ENCODE measurements at places on chromosomes 4 and X. TPM values are rescaled to one million over a fixed set of nuclear protein-coding genes. Genes with fewer than 3 reads are reported as not detected.

EVC2 gene
- 5.9 TPM for total RNA-seq

KIT gene
- 6.9 TPM for total RNA-seq

PLS3 gene
- total RNA-seq: 252 TPM

MAGEA10 gene
- total RNA-seq: not detected

TRPC5OS gene
- not detected for total RNA-seq

ZNF732 gene
- total RNA-seq: under 0.01 TPM

ANK2 gene
- 5.3 TPM for total RNA-seq

HTT gene
- 14.3 TPM for total RNA-seq

SSX2B gene
- not detected for total RNA-seq

POLA1 gene
- 15.1 TPM for total RNA-seq

BEND4 gene
- not detected for total RNA-seq

- no peak for DNase-seq
Measured at GRCh38 chr4:154441982-154442381, 49.6 kb downstream of the DCHS2 start.

DNA sequence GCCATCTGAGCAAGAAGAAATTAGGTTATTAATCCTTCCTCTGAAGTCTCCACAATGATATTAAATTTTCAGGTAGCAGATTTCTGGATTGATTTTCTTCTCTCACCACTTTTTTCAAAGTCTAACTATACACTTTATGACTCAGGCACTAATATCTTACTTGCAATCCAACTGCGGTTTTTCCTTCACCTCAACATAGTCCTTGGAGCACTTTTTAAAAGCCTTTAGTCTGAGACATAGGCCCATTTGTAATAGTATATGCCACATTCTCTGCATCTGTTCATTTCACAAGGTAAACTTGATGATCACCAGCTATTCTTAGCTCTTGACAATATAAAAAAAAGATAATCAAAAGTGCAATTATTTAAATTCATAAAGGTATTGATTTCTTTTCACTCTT lies 55.9 kb upstream of the EDNRA start:
- DNase-seq: peak; percentile 20

DNA sequence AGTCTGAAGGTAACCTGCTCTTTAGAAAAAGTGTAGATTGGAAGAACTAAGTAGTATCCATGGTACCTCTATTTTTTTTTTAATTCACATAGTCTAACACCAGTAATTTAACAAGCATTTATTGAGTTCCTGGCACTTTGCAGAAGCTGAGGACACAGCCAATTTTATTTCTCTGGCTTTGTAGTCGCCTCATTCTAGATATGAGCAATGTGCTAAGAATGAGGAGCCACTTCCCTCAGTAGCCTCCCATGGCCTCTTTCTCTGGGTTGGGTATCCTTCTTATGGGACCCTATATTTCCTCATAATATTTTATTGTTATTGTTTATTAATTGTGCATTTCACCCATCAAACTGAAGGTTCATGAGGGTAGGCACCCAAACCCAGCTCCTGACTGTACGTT lies 67.6 kb downstream of the ENPEP start:
- no peak for DNase-seq

DNA sequence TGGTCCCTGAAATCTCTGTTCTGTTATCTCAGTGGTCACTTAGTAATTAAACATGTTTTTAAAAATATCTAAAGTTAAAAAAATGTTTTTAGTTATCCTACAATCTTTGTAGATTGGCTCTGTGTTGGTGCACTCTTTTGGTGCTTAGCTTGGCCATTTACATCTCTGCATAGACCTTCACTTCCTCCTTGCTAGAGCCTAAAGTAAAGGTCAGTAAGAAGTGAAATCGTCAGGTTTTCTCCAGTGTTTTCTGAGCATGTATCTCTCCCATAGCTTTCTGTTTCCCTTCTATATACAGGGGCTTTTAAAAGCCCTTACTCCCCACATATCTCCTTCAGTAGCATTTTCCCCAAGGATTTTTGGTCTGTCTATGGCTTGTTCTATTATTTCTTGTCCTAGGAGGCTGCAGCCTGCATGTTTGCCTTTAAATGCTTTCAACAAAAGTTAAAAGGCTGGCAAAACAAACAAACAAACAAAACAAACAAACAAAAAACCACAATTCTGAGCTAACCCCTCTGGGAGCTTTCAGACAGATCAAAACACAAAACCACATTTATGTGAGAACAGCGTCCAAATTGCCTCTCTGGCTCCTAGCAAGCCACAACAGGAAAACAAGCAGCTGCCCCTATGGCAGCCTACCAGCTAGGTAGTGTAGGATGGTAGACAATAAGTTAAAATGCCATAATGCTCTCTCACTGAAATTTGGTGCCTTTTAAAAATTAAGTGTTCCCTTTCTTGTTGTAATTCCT lies 27.3 kb upstream of the GPRASP2 start:
- no peak for DNase-seq

DNA sequence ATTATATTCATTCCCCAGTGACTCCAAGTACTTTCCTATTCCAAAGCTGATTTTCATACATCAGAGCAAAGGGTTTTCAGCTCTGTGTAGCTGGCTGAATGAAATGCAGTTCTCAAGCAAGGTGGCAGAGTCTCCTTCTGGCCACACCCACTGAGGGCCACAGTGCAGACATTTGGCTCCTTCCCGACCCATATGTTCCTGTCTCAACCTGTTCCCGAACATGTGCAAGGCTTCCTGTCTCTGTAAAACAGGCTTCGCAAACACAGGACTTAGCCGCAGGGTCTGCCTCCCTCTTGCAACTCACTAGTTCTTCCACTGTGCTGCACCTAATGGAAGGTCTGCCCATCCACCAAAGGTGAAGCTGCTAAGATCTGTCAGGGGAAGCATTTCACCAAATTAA lies 249.2 kb downstream of the MID1IP1 start:
- DNase-seq: no peak

GRCh38 chr4:125527681-125528080 lies 212.9 kb downstream of the FAT4 start:
- no peak for DNase-seq

DNA sequence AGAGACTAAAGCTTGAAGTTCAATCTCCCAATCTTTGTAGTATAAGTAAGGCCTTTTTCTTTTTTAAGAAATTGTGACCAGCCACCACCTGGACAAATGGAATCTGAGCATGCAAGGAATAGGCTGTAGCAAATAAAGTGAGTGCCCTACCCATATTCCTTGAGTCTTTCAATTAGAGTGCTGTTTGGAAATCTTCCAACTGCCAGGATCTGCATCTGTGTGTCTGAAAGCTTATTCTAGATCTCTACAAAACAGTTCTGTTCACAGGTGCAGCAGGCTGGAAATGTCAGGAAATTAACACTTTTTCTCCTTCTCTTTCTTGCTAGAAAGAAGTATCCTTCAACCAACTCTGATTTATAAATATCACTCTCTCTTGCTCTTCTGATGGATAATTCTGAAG lies 76.7 kb upstream of the NDST3 start:
- DNase-seq: no peak

DNA sequence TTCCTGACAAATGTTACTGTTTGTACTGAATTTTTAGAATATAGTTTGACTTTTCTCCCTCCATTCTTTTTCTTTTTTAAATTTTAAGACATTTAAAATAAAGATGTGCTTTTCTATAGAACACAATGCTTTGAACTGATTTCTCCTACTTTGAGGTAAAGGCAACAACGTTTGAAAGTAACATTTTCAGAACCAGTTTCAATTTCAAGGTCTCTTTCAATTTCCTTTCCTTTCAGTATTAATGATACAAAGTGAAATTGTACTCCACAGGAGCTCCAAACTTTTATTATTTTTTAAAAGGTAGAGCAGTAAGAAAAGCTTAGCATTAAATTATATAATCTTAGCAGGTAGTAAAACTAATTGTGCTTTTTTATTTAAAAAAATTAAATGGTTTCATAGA lies 54.9 kb downstream of the NDST4 start:
- DNase-seq: no peak

- no peak for DNase-seq
Measured at GRCh38 chrX:1380672-1381233, 11.2 kb downstream of the SLC25A6 start.

- DNase-seq: no peak
Measured at GRCh38 chrX:45718676-45719075, 518.0 kb upstream of the DIPK2B start.

- DNase-seq: peak; percentile 34
Measured at GRCh38 chr4:112279025-112279881, 6.5 kb downstream of the TIFA start.

DNA sequence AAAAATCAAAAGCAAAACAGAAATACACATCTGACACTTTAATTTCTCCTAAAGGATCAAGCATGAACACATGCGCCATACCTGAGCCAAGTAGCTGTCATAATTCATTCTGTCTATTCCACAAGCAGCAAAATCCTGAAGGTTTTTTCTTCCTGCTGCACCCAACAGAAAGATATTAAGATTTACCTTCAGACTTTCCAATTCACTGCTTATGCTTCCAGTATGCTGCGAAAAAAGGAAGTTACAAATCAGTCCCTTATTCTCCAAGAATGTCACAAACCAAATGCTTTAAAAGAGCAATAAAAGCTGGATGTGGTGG lies 29.2 kb upstream of the FGFBP2 start:
- DNase-seq: no peak

DNA sequence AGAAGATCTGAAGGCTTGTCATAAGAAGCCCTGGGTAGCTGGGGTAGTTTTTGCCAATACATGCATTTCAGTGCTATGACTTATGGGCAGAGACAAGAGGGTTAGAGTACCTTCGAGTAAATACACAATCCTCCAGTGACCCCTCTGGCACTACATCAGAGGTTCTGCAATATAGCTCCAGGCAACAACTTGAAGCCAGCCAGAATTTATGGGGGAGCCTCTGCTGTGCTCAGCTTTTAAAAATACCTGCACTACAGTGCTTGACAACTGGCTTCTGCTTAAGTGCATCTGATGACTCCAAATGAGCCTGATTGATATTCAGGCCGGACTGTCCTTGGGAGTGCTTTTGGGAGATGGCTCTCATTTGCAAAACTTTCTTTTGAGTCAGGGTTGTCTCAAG lies 44.9 kb upstream of the SMAD1 start:
- DNase-seq: no peak

DNA sequence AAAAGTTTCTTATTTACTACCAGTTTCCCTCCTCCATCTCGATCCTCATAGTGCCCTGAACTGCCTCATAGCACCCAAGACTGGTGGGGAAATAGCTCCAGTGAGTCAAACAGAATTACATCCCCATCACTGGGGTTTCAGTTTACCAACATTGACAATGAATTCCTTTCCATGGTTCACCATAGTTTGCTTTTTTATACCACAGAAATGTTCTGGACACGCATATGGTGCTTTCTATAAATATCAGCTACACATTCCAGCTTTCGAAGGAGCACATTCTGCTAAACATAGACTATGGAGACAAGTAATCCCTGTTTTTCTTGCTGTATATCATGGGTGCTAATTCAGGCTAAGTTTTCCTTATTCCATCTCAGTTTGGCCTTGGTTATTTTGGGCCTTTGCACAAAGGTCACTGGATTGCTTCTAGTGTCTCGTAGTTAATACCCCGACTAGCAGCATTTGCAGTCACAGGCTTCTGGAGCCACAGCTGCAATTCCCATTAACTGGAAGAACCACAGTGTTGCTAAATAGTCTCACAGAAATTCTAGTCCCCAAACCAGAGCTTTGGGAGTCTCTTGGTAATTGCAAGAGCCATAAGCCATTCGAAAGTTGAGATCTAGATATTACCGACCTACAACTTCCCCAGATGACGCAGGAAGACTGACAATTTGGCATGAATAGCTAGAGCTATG lies 53.4 kb upstream of the TRPC3 start:
- peak; percentile 93 for DNase-seq

GRCh38 chrX:8377041-8377440 lies 87.6 kb upstream of the VCX3B start:
- DNase-seq: no peak

DNA sequence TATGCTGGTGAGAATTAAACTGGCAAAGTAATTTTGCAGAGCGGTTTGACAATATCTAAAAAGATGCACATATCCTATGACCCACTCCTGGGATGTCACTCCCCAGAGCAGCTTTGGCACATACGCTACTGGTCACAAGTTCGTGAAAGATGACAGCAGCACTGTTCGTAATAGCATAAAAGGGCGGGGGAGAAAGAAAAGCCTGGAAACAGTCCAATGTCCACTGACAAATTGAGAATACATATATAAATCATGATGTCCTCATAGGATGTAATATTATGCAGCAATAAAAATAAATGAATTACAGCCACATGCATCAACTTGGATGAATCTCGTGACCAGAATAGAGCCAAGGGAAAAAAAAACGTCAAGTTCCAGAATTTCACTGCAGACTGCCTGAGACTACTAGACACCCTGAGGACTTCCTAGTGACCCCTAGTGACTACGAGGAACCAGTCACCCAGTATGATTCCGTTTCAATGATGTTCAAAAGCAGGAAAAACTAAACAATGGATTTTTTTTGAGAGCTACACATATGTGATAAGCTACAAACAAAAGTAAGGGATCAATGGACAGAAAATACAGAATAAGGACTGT lies 1.8 kb downstream of the PCSK1N start:
- no peak for DNase-seq

- DNase-seq: no peak
Measured at GRCh38 chrX:107273795-107274194, 67.4 kb downstream of the DNAAF6 start.

DNA sequence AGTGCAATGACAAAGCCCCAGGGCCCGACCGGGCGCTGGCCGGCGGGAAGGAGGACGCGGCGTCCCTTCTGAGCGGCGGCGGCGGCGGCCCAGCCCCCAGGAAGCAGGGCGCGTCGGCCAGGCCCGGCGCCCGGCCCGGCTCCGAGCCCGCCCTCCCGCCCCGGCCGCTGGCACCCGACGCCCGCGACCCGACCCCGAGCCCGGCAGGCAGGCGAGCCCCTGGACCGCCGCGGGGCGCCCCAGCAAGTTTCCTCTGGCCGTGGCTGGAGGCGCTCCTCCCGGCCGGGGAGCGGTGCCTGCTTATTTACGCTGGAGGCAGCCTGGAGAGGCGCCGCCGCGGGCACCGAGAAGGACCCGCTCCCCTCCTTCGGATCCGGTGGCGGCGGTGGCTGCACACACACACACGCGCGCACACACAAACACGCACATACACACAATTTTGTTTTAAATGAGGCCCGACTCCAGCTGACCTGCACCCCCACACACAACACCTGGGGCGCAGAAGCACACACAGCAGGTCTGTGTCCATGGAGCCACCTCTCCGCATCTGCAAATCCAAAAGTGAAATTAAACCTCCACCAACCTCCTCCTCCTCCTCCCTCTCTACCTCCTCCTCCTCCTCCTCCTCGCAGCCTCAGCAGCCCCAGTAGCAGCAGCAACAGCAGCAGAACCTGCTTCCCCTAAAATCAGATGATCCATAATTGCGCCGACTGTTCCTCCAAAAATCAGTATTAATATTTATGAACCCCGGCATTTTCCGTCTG lies 669 bp downstream of the IRF2 start:
- peak; percentile 32 for DNase-seq

DNA sequence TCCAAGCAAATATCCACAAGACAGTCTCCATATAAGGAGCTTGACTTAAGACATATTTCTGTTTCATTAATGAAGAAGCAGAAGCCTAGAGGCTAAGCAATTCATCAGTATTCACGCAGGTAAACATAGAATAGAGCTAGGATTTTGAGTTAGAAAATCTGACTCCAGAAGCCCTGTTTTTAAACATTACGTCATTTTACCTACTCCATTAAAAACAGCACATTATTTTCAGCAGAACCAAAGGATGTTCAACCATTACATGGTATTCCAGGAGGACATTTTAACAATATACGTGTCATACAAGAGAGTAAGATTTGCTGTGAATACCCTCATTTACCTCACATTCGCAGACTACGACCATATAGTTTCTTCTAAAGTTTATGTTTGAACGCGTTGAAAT lies 403.3 kb upstream of the TRAM1L1 start:
- DNase-seq: no peak

All from IMR-90 (cell line).